ENCODE measurements at places on chromosomes 3 and 15.

DNA sequence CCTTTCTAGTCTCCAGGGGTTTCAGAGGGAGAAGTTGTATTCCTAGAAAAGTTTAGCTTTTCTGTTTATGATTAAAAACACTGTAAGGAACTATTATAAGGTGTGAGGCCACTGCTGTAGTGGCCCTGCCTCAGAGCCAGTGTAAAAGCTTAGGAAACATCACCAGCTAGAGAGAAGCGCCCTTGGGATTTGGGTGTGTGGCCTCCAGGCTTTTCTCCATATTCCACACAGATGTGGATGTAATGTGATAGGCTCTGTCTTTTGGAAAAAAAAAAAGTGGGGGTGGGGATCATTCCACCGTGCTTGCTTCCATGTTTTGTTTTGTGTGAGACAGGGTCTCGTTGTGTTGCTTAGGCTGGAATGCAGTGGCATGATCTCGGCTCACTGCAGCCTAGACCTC is 13.9 kb downstream of the SEC61A1 start:
- no peak overlapping the region for H3K27ac ChIP-seq
- H3K4me1 ChIP-seq: no peaks in the 10 kb centered on the region
- H3K27me3 ChIP-seq: no peaks in the 10 kb centered on the region
- peaks cover 100% of the 10 kb centered on the region for H3K36me3 ChIP-seq

DNA sequence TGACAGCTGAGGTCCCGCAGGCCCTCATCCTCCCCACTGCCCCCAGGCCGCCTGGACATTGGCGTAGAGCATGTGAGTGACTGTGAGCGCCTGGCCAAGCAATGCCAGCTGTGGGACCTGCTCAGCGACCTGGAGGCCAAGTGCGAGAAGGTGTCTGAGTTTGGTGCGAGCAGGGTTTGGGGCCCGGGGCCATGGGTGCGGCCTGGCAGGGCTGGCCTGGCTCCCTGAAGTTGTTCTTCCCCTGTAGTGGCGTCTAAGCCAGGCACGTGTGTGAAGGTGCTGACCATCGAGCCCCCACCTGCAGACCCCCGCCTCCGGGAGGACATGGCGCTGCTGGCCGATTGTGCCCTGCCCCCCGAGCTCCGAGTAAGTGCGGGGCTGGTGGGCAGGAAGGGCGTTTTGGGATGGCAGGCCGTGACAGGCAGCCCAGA is 4.2 kb downstream of the ABTB1 start:
- H3K4me3 ChIP-seq: no peak overlapping the region
- peaks cover 21% of the 10 kb centered on the region for H3K4me1 ChIP-seq
- no peaks in the 10 kb centered on the region for H3K36me3 ChIP-seq
- H3K27ac ChIP-seq: no peak overlapping the region
- no peaks in the 10 kb centered on the region for H3K27me3 ChIP-seq

DNA sequence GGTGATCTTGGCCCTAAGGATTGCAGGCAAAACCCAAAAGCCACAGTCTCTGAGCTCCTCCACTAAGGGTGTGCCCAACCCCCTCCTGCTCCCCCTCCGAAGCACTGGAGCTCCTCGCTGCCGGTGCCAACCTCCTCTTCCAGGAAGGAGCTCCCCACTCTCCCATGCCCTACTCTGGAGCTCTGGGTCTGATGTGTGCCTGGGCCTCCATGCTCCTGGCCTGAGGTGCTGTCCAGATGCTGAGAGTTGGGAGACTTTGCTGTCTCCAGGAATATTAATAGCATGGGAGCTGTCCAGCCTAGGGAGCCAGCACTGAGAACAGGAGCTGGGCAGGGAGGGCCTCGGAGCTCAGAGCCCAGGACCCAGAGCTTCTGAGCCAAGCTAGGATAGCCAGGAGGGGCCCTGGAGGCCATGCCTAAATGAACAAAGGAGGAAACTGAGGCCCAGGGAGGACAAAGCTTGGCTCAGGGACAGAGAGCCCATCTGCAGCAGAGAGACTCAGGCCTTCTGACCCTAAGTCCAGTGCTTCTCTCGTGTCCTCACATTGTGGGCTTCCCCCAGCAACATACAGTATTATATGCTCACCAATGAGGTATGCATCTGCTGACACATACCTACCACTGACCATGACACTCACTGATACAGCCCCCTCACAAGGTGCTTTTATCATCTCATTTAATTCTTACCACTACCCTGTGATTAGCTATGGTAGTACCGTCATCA is 36.9 kb upstream of the HERC1 start:
- no peaks in the 10 kb centered on the region for H3K36me3 ChIP-seq
- DNase-seq: peak; percentile 58
- no peaks in the 10 kb centered on the region for H3K27me3 ChIP-seq
- no peak overlapping the region for H3K27ac ChIP-seq

- no peaks in the 10 kb centered on the region for H3K4me1 ChIP-seq
- H3K27ac ChIP-seq: no peak overlapping the region
- DNase-seq: no peak
- H3K36me3 ChIP-seq: peaks cover 81% of the 10 kb centered on the region
- no peak overlapping the region for H3K4me3 ChIP-seq
Observed at GRCh38 chr15:25093455-25094029, 138.8 kb downstream of the SNRPN start.

DNA sequence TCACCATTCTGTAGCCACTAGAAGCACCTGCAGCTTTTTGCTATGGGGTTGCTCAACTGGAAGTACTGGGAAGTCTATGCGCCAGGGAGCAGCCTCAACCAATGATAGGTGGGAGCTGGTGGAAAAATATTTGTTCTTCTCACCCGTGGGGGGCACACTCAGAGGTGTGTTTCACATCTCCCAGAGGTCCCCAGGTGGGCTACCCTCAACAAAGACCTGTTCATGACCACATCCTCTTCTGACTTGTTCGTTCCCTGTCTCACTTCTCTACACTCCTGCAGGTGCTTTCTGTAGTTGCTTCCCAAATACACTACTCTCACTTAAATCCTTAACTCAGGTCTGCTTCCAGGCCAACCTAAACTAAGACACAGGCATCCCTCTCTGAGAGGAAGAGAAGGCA is 3.6 kb downstream of the CAMP start:
- H3K27ac ChIP-seq: no peak overlapping the region
- H3K4me3 ChIP-seq: no peak overlapping the region
- H3K4me1 ChIP-seq: no peaks in the 10 kb centered on the region
- DNase-seq: no peak
- H3K27me3 ChIP-seq: peaks cover 1% of the 10 kb centered on the region
- H3K36me3 ChIP-seq: no peaks in the 10 kb centered on the region

DNA sequence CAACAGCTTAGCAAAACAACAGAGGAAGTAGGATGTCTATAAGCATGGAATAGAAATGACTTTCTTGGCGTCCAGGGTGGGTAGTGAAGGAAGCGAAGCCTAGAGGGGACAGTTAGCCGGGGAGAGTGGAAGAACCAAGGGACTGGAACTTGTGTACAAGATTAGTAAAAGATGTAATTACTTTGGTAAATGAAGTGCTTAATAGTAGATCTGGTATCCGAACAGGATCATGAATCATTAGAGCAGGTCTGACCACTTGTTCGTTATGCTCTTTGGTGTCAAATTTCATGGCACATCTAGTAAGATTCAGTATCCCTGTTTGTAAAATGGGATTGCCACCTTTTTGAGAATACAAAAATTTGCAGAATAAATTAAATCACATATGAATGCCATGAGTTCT is 112.5 kb upstream of the MLF1 start:
- H3K27me3 ChIP-seq: no peaks in the 10 kb centered on the region
- H3K4me1 ChIP-seq: no peaks in the 10 kb centered on the region
- H3K27ac ChIP-seq: no peak overlapping the region

DNA sequence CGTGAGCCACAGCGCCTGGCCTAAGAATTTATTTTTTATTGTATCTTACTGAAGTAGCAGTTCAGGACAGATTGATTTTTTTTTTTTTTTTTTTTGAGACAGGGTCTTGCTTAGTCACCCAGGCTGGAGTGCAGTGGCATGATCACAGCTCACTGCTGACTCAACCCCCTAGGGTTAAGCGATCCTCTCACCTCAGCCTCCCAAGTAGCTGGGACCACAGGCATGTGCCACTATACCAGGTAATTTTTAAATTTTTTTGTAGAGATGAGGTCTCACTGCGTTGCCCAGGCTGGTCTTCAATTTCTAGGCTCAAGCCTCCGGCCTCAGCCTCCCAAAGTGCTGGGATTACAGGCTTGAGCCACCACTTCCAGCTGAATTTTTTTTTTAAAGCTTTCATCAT is 99.8 kb upstream of the HERC1 start:
- DNase-seq: no peak
- no peak overlapping the region for H3K4me3 ChIP-seq
- no peaks in the 10 kb centered on the region for H3K27me3 ChIP-seq

DNA sequence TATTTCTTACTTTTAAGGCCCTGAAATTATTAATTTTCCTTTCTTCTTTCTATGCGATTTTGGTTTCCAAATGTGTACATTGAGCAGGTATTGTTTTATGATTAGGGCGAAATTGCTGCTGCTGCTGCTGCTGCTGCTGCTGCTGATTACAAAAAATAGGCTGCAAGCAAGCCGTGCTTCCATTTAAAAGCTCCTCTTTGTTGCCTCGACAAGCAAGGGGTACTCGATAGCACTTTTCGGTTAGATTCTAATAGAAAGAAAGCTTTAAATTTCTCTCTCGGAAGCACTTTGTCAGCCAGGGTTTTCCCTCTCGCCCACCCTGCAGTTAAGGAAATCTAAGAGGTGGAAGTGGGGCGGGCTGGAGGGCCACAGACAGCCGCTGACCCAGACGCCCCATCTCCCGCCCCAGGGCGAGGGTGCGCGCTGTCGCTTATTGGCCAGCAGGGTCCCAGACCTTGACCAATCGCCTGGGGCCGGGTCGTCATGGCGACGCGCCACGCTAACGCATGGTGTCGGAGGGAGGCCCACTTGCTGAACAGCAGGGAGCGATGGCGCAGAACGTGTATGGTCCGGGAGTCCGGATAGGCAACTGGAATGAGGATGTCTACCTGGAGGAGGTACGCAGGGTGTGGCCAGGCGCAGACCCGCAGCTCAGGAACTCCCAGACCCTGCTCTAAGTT is at the start of gene CFAP161:
Gene CFAP161 (plus strand): TSS at position 489 of the 680 bp plus-strand sequence. CDS start 60 bp downstream, at position 549.
- no peak within 1 kb of the TSS for H3K27ac ChIP-seq
- H3K4me3 ChIP-seq: peak within 1 kb of the TSS; percentile 52
- peak; percentile 84 for DNase-seq
- H3K36me3 ChIP-seq: no peaks in the 10 kb centered on the region

DNA sequence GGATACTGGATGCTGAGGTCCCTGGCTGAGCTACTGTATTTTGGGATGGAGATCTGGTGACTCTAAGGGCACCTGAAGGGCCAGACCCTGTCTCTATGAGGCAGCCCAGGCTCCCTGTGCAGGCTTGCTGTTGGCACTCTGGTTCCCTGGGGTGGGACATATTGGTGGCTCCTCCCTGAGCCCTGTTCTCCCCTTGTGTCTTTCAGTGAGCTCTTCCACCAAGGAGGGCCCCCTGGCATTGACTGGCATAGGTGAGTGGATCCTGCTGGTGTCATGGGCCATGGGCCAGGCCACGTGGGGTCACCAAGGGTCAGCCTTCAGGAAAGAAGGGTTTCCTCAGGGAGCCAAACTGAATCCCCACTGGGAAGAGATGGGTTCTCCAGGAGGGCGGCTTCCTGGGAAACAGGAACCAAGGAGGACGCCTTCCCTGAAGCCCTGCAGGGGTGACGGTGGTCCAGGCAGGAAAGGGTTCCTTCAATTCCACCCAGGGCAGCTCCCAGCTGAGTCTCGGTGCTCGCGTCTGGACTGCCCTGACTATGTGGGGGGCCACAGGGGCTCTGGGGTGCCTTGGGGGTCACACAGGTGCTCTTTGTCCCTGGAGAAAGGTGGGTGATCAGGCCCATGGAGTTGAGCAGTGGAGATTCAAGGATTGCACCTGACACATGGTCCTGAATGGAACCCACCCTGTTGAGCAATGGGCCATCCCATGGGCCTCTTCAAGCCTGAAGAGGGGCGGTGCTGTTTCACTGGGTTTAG is 220.4 kb downstream of the SNRPN start:
- no peaks in the 10 kb centered on the region for H3K4me1 ChIP-seq
- no peaks in the 10 kb centered on the region for H3K27me3 ChIP-seq
- no peak overlapping the region for H3K27ac ChIP-seq
- H3K36me3 ChIP-seq: no peaks in the 10 kb centered on the region
- H3K4me3 ChIP-seq: no peak overlapping the region
- DNase-seq: peak; percentile 5
